ENCODE measurements at places on chromosomes 5 and 9.
A peak's percentile ranks its signal among the peaks of the same experiment; 100 is the strongest.

DNA sequence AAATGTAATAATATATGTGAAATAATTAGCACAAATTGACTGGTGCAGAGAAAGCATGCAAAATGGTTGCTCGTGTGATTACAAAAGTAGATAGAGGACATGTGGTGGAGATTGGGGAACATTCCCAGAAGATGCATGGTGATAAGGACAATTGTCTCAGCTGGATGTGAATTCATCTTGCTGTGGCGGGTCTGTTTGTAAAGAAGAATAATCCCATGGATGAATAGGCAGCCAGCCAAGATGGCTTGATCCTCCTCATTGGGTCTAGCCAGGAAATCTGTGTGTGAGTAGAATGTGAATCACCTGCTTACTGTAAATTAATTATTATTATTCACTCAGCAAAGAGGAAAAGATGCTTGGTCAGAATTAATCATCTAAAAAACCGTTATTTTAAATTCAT, 12.6 kb upstream of the DPYSL3 start:
- no peak for DNase-seq

- no peak for DNase-seq
These were observed 44.8 kb downstream of the PRLR start for GRCh38 chr5:35185518-35185917.

GRCh38 chr5:130526708-130527107, 622.4 kb downstream of the CHSY3 start:
- no peak for DNase-seq

GRCh38 chr9:134517069-134517680, 124.4 kb upstream of the COL5A1 start:
- no peak for DNase-seq

GRCh38 chr9:106961623-106962022, 98.7 kb downstream of the ZNF462 start:
- DNase-seq: no peak

- no peak for DNase-seq
These were observed 802.8 kb downstream of the NR2F1-AS1 start for GRCh38 chr5:92778261-92778660.

DNA sequence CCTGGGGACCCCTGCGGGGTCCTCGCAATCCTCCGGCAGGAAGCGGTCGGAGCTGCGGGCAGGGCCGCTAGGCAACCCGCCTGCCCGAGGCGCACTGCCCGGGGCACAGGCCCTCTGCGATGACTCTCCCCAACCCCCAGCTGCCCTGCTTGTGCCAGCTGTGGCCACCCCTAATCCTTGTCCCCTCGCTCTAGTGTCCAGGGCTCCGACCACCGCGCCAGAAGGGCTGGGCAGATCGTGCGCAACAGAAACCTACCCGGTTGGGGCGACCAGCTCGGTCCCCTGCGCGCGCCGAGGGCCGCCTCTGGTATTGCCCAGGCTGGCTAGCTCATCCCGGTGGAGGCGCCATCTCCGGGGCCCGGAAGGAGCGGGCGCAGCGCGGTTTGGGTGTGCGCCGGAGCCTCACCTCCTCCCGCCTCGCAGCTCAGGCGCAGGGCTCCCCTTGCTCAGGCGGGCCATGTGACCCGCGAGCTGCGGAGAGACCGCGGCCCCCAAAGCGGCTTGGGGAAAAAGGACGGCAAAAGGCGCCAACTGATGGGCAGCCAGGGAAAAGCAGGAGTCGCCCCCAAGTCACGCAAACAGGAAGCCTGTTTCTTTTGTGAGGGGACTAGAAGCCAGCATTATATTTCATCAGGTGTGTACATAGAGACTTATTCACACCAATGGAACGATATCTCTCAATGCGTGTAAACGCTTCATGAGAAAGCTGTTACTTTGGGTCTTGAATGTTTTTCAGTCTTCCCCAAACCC, 46.8 kb upstream of the RNF20 start:
- peak; percentile 51 for DNase-seq

DNA sequence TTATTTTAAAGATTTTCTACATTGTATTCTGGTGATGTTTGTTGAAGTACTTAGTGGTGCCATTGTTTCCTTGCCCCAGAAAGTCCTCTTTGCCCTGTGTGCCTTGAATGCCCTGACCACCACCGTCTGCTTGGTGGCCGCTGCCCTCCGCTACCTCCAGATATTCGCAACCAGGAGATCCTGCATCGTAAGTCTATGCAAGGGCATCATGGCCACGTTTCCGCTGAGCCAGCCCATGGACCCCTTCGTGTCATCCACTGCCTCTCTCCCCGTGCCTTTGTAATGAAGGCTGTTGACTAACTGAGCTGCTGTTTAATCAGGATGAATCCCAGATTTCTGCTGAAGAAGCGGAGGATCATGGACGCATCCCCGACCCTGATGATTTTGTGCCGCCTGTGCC, 52.3 kb downstream of the ENTREP1 start:
- no peak for DNase-seq

DNA sequence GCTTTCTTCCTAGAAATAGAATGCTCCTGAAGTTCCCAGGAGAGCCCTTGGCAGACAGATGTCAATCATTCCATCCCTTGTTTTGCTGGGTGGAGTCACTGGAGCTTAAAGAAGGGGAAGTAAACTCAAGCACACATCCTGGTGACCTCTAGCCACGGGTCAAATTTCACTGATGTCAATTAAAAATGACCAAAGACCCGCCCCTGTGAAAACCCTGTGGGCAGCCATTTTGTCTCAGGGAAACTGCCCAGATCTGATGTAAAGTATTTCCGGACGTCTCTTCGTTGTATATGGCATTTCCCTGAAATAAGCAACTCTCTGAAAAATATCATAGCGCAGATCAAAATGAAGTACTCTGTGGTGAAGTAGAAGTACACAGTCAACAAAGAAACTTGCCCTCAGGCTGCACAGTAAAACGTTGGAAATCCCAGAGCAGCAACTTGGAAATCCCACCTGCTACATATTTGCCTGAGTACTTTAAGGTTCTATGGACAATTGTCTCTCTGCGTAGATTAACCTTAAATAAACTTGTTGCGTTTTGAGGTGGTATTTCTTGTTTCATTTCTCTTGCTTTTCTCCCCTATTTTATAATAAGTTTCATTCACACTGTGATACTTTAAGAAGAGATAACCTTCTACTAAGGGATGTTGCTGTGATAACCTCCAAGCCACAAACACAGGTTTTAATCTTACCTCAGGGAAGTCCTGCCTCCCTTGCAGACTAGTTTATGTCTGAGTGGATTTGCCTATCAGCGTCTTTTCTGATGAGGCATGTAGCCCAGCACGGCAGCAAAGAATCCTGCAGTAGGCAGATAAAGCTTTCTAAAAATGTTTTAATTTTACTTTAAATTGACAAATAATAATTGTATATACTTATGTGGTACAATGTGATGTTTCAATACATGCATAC, 60.9 kb upstream of the PIP5K1B start:
- no peak for DNase-seq

- no peak for DNase-seq
These were observed 97.3 kb upstream of the HMHB1 start for GRCh38 chr5:143714629-143715028.

DNA sequence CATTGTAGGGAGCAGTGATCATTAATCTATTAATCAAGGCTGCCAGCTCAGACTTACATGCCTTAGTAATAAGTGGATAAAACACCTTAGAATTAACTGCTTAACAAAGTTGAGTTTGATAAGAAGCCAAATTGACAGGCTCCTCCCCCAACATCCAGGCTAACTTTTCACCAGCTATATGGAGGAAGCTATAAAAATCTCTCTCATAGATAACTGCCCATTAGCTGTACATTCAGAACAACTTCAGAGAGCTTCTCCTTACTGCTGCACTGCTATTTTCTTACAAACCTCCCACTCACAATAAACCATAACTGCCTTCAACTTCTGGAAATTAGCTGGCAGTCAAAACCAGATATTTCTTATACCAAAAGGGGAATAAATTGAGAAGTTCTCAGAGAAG, 364.1 kb downstream of the PRELID2 start:
- no peak for DNase-seq

DNA sequence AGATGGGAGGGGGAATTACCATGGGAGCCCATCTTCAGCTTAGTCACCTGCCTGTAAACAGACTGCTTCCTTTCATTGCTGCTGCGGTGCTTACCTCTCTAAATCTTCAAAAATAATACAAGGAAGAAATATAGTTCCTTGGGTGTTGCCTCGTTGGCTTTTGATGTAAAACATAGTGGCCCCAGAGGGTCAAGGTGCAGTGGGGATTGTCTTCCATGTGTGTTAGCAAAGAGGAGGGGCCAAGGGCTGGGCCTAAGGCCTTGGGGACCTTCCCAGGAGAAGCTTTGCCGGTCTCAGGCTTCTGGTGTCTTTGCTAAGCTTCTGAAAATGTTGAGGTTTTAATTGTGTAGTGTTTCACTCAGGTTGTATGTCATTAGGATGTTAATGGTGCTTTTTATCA, 90.0 kb downstream of the PDE8B start:
- DNase-seq: no peak

DNA sequence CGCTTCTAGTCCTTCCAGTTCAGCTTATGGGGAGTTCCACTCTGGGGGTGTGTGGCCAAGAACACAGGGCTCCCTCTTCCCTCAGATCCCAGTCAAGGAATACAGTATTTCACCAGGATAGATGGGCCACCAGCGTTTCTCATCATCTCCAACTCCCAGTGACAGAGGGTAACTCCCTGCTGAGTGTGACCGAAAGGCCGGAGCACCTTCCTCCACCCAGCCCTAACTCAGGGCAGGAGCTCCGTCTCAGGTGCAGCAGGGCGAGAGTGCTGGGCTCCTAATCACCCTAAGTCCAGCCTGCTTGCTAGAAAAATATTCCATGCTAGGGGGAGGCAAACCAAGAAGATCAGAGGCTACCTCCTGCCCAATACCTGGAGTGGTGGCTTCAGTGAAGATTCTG, 102.6 kb downstream of the ADAMTS2 start:
- DNase-seq: no peak

- DNase-seq: no peak
These were observed 639 bp downstream of the INVS start for GRCh38 chr9:100099722-100100042.

- no peak for DNase-seq
These were observed 393.8 kb downstream of the GADD45G start for GRCh38 chr9:89998633-89999032.

DNA sequence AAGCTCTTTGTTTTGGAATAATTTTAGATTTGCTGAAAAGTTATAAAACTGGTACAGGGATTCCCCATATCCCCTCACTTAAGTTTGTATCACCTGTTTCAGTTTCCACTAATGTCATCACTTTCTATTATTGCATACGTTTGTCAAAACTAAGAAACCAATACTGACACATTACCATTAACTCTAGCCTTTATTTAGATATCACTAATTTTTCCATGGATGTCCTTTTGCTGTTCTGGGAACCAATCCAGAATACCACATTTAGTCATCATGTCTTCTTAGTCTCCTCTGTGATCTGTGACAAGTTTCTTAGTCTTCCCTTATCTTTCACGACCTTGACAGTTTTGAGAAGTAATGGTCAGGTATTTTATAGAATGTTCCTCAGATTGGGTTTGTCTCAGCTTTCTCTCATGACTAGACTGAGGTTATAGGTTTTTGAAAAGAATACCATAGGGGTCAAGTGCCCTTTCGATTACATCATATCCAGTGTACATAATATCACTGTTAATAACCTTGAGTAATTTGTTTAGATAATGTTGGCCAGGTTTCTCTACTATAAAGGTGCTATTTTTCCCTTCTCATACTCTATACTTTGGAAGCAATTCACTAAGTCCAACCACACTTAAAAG, 51.9 kb upstream of the NMUR2 start:
- no peak for DNase-seq

- DNase-seq: no peak
These were observed 5.8 kb downstream of the MFAP3 start for GRCh38 chr5:154044581-154044980.

GRCh38 chr9:8287970-8288369, 488.4 kb upstream of the DMAC1 start:
- no peak for DNase-seq

GRCh38 chr9:14316602-14317300, 2.8 kb upstream of the NFIB start:
- no peak for DNase-seq

GRCh38 chr5:94159144-94159543, 417.7 kb upstream of the POU5F2 start:
- DNase-seq: no peak

- DNase-seq: no peak
These were observed 325.4 kb downstream of the ARL15 start for GRCh38 chr5:53984971-53985370.

DNA sequence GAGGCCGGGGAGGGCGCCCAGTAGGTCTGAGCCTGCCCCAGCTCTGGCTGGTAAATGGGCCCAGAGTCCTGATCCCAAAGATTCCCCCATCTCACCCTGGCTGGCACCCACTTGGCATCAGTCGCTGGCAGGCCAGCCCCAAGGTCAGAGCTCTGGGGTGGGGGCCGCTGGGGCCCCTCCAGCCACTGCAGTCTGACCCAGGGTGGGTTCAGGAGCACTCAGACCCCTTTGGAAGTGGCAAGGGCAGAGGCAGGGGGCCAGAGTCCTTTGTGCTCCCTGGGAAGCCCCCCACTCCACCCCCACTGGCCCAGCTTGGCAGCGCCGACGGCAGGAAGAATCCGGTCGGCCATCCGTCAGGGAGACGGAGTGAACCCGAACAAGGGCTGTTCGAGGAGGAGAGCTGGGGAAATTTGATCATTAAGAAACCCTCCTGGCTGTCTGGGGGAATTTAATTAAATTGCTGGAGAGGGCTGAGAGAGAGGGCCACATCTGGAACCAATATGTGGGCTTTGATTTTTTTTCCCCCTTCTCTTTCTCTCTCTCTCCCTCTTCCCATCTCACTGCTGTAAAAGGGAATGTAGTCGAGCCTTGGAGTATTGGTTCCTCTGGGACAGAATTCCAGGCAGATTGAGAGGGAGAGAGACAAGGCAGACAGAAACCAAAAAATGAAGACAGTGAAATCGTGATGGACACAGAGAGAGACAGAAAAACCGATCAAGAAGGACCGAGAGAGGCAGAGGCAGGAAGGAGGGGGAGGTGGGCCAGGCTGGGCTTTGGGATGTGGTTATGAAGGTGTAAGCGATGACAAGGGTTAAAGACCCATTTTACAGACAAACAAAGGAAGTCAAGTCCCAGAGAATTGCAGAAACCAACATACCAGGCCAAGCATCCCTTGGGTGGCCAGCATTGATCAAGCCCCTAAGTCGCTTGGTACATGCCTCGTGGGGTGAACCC, 8.1 kb upstream of the ASB6 start:
- no peak for DNase-seq

DNA sequence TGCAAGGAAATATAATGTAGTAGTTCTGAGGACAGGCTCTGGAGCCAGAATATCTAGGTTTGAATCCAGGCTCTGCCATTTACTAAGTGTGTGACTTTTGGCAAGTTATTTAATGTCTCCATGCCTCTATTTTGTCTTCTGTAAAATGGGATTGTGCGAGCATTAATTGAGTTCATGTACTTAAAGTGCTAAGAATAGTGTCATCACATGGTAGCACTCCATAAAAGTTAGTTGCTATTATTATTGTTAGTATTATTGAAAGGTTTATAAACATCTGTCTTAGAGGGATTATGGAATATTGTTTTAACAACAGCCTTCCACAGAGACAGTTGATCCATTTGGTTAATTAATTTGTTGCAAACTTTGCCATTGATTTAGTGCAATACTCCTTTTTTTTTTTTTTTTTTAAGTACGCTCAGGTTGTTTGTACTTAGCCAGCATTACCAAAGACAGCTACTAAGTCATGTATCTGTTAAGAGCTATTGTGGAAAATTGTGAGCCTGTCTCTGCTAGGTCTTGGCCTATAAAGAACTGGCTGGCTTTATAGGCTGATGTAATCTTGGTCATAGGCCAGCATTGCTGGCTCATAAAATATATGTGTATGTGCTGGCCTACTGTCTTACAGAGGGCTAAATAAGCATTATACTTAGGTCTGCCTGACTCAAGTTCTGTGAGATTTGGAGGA, 174.7 kb downstream of the WDR70 start:
- no peak for DNase-seq
